GF-D8 (cell line): ENCODE measurements at places on chromosomes 1 and 21.
A peak's percentile ranks its signal among the peaks of the same experiment; 100 is the strongest.

DNA sequence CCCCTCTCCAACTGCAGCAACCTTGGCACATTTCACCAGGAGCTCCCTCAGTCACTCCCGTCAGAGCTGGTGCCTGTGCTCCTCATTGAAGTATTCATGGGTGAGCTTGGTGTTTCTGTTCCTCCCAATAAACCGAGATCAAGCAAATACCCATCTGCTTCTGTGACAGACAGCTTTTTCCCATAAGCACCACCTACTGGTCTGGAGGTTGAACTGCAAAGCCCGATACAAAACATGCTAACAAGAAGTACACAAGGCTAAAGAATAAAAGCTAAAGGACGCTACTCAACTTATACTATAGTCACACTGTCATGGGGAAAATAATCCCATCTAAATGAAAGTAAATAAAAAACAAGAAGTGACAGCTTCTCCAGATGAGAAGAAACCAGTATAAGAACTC is 111.9 kb upstream of the C21orf91 start:
- DNase-seq = no peak

DNA sequence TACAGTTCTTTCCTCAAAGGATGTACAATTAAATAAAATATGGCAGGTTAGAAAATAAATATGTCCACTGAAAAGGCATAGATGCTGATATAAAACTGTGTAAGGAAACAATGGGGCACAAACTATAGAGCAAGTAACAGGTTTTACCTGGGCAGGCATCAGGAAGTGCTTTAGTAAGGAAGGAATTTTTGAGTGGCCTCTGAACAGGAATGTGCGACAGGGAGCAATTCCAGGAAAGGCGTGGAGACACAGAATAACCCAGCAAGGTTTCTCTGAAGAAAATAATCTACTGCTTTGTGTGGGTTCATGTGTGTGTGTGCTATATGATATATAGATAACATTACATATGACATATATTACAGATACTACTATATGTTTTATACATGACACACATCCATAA is 128.4 kb downstream of the RGS21 start:
- DNase-seq = no peak

DNA sequence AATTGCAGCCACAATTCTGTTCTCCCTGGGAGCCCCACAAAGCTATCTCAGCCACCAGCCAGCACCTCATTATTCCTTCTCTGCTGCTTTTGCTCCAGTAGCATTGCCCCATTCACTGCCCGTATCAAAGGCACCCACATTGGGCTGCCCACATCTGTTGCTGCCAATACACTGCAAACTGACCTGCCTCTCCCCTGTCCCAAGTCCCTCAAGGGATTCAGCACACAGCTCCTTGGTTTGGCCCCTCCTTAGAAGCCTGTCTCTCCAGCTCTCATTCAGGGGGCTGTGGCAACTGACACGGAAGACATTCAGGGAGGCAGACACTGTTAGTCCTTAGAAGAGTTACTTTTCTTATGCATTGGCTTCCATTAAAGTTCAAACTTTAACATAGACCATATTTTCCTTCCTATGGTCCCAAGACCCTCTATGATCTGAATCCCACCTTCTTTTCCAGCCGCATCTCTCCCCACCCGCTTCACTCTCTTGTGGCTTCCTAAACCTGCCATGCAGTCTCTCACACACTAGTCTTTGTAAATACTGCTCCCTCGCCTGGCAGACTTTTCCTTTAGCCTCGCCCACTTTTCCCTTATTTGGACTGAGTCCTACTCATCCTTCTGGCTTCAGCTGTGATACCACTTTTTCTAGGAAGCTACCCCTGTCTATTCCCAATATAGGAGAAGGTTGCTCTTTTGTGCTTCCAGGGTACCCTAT is 19.3 kb upstream of the KLHDC8A start:
- DNase-seq = no peak

- DNase-seq = peak; percentile 6
Measured at GRCh38 chr1:198640174-198640573, 1.3 kb downstream of the PTPRC start.

- DNase-seq = no peak
Measured at GRCh38 chr1:3659093-3659492, 6.8 kb downstream of the TP73 start.

DNA sequence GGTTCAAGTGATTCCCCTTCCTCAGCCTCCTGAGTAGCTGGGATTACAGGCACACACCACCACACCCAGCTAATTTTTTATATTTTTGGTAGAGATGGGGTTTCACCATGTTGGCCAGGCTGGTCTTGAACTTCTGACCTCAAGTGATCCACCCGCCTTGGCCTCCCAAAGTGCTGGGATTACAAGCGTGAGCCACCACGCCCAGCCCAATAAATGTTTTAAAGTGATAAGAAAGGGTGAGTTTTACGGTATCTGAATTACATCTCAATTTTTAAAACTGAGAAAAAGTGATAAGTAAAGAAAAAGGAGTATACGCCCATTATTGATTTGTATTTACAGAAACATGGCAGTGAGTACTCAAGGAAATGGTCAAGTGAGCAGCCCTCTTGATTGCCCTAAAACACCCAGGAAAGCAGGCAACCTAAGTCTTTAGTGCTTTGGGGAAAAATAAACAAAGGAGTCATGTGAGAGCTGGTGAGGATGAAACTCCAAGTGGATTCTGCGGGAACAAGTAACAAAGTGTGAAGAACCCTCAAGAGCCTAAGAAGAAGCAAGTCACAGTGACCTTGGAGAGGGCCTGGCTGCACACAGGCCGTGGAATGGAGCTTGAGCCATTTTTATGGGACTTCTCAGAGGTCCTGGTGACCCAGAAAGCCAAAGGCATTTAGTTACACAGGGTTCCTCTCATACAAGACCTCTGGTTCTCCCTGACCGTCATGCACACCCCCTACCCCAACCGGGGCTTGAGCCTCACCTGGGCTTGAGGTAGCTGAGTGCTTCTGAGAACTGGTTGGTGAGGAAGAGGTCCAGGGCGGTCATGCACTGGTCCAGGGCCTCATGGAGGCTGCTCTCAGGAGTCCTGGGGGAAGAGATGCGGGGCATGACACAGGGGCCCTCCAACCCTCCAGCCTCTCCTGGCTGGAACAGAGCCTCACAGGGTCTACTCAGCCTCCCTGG is 9.1 kb downstream of the TTC39A start:
- no peak for DNase-seq

DNA sequence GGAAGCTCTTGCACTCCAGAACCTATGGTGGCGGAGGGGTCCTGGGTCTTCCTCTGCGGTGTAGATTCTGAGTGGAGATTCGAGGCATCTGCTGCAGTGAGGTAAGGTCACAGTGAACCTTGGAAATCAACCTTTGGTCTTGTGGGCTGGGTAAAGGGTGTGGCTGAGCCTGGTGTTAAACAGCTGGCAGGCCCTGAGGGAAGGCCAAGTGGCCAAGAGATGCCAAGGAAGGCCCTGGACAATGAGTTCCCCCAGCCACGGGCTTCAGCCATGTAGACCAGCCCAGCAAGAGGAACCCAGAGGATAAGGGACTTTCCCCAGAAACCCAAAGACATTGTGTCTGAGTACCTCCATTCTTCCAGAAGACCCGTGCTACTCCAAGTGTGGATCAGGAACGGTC is 137.2 kb upstream of the ETS2 start:
- no peak for DNase-seq

GRCh38 chr1:10787286-10787685 is 9.2 kb downstream of the CASZ1 start:
- DNase-seq = no peak

GRCh38 chr1:111876631-111877030 is 112.8 kb downstream of the KCND3 start:
- no peak for DNase-seq

DNA sequence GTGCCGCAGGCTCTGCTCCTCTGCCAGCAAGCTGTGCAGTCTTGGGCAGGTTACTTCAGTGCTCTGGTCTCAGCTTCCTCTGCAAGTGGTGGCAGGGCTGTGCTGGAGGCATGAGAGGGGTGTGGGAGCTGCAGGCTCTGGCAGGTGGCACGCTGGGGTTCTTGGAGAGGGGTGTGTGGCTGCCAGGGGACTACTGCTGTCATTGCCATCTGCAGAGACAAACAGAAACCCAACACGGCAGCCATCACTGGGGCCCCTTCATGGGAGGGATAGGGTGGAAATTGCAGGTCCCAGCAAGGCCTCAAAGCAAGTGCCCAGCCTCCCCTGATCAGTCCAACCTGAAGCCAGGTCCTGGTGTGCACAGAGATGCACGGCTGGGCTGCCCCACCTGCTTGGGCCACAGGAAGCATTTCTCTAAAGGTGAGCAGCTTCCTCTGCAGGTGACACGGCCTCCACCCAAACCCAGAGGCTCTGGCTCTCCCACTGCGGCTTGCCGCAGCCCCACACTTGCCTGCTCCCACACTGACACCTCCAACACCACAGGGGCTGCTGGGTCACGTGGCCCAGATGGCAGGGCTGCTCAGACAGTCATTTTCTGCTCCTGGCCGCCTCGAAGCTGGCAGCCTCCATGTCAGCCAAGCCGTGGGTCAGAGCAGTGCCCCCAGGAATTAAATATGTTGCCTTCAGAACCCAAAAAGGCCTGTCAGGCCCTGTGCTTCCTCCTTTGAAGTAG is 4.1 kb upstream of the COL6A2 start:
- DNase-seq = no peak

GRCh38 chr1:108557296-108557695 is 2.6 kb upstream of the EEIG2 start:
- no peak for DNase-seq

DNA sequence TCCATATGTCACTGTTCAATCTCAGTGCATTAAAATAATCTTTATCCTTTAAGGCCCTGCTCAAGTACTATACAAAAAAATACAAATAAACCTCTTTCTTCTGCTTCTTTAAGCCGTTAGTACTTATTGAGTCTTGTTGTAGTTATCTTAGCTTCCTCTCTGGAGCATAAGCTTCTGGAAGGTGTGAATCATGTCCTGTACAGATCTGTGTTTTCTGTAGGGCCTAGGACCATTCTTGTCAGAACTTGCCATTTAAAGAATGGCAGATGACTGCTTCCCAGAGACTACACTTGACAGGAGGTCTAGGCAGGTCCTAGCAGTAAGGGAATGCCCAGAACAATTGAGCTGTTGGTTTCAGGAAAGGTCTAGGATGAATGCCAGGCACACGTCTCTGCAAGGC is 12.9 kb downstream of the NEK7 start:
- DNase-seq = no peak

DNA sequence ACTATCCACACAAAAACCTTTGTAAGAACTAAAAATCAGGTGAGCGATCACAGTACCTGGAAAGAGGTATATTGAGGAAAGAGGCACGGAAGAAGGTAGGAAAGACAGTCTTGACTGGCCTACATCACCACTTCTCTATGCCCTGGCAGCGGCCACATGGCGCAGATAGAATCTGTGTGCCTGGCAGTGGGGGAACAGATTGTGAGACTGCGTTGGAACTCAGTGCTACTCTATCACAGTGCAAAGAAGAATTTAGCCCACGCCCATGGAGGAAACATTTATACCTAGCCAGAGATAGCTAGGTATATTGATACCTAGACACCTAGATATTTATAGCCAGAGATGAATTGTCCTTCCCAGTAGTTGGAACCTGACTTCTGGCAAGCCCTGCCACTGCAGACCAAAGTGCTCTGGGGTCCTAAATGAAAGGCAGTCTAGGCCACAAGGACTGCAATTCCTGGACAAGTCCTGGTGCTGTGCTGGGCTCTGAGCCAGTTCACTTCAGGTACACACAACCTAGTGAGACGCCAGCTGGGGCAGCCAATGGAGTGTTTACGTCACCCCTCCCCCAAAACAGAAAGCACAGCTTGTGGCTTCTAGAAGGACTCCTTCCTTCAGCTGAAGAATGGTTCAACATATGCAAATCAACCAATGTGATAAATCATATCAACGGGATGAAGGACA is 51.9 kb downstream of the DHX9 start:
- no peak for DNase-seq

DNA sequence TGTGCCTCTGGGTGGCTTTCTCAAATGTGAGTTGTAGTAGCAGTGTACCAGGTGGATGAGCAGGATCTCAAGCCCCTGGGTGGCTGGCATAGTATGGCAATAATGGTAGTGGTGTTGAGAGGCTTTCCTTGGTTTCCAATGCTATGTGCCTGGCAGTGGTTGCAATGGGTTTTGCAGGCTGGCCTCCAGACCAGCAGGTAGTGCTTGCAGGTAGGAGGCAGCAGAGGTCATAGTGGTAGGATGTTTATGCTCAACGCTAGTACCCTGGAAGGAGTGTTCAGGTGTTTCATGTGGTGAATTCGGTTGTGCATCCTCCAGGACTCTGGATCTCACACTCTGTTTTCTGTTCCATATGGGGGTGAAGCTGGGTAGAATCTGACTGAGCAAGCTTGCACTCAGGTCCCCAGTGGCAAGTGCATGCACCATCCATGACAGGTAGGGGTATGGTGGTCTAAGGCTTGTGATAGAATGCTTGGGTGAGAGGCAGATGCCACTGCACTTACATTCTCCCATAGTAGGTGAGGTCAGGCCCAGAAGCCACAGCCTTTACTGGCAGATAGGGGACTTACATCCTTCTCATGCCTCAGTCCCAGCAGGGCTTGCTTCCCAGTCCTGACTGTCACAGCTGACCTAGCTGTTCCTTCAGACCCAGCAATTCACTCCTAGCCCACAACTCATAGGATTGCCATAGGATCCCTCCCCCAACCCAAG is 410.5 kb upstream of the LRRC7 start:
- DNase-seq = no peak

- DNase-seq = no peak
Measured at GRCh38 chr1:22619252-22619651, 17.2 kb upstream of the C1QA start.

DNA sequence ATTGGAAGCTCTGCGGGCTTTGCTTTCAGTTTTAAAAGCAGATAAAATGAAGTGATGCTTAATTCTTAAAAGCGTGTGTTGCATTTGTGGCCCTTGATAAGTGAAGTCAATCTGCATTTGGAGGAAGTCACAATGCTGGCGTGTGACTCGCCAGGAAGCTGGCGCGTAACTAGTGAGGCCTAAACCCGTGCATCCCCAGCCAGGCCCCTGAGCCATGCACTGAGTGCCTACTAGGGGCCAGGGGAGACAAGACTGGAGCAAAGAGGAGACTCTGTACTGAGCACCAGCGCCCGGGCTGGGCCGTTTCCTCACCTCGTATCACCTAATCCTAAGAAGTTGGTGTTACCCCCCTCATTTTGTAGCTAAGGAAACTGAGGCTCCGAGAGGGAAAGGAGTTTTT is 4.6 kb upstream of the DDOST start:
- no peak for DNase-seq

GRCh38 chr1:205587581-205587980 is 44.2 kb downstream of the ELK4 start:
- DNase-seq = no peak

- no peak for DNase-seq
Measured at GRCh38 chr1:196136396-196136795, 471.8 kb downstream of the KCNT2 start.

DNA sequence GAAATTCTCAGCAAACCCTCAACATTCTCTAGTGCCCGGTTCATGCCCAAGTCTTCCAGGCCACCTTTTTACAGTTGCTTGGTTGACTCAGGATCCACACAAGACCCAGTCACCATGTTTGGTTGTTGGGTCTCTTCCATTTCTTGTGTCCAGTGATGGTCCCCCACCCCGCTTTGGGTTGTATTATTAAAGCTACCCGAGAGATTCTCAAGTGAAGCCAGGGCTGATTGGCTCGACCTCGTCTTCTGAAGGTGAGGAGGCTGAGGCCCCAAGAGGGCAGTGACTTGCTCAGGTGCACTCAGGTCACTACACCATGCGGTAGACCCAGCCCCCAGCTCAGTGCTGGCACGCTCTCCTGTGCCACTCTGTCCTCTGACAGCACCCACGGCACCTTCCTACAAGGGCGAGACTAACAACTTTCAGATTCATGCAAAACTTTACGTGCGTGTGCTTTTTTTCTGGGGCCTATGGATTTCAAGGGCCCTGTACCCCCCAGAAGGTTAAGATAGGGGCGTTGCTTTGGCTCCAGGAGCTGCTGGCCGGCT is 50.3 kb downstream of the CAPN9 start:
- no peak for DNase-seq

- DNase-seq = no peak
Measured at GRCh38 chr1:208423526-208423925, 179.3 kb upstream of the PLXNA2 start.
